ENCODE measurements at places on chromosomes 12 and 14.
A peak's percentile ranks its signal among the peaks of the same experiment; 100 is the strongest.

GRCh38 chr12:18923721-18924120 is 185.8 kb downstream of the CAPZA3 start:
- no peak for DNase-seq

DNA sequence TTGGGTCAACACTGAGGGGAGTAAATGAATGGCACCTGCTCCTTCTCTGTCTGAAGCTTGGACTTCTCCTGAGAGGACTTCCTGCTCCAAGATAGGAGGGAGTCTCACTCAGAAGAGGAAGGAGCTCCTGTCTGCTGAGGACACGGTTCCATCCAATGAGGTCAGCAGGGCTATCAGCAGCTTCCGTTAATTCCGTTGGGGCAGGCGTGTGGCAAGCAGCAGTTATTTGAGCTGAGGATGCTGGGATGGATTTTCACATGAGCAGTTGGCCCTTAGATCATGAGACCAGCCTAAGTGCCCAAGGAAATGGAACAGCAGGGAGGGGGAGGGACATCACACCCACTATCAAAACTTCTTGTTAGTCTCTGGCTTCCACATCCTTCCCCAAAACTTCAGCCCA is 159.0 kb upstream of the PZP start:
- no peak for DNase-seq

DNA sequence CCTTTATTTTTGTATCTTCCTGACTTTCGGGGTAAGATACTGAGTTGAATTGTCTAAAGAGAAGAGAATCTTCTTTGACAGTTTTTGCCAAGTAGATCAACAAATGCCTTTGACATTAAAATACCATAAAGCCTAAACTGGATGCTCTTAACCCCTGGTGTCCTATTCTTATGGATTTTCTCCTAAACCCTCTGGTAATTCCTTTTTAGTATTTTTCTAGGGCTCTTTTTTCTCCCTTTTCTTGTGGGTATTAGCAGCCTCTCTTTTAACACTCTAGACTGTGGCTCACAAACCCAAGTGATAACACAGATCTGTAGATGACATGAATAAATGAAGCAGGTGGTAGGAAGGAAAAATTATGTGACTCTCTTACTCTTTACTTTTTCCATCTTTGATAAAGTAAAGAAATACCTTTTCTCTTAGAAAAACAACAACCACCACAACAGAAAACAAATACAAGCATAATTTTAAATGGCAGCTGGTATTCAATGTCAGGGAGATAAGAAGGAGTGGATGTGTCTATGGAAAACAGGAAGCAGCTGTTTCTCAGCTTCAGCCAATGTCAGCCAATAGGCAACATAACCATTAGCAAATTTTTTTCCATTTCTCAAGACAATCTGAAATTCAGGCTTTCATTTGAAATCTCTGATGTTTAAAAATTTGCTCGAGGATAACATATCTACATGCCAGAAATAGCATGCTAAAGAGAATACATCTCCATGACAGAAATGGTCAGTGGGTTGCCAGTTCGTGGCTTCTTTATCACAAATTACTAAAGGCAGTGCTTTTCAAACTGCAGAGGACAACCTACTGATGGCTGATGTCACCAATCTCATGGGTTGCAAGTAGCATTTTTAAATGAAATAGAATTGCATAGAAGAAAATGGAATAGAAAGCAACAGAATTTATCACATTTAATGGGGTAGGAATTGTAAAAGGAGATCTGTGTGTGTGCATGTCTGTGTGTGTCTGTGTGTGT is 123.1 kb upstream of the KRR1 start:
- no peak for DNase-seq

- DNase-seq: no peak
Measured at GRCh38 chr14:94921882-94922585, 152.1 kb upstream of the GSC start.

DNA sequence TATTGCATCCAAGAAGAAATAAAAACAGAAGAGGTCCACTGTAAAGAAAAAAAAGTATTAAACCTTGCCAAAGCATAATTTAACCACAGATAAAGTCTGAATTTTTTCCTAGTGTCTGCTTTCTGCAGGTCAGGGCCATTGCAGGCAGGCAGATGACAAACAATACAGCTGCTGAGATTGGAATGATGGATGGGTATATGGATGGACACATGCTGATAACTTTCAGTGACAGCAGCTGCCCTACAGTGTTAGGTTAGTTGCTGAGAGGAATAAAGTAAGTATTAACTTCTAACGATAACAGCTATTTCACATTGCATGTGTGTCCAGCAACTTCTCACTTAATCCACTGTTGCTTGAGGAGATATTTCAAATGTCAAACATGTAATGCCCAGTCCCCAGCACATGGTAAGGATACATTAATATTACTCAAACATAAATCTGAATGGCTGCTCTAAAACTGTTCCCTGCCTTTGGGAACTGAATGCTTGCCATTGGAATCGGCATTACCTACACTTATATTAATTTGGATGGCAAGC is 515.3 kb downstream of the RMST start:
- DNase-seq: no peak

- DNase-seq: no peak
Measured at GRCh38 chr12:100493396-100494012, 19.8 kb downstream of the NR1H4 start.

GRCh38 chr14:77965050-77965449 is 165.1 kb downstream of the ADCK1 start:
- DNase-seq: no peak

- DNase-seq: no peak
Measured at GRCh38 chr14:74474376-74474775, 18.7 kb downstream of the NPC2 start.

DNA sequence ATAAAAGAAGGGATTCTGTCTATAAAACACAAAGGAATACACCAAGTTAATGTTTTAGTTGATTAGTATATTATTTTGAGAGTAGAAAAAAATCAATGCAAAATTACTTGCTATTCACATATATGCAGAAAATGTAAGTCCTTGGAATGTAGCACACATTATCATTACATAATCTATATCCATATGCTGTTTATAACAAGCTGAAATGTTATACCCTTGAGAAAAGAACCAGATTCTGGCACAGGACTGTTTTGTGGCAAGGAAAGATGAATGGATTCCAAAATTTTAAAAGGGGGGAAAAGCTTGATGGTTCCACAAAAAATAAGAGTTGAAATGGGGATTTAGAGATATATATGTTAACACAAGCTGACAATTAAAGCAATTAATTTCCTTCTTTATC is 153.6 kb downstream of the MSRB3 start:
- no peak for DNase-seq

DNA sequence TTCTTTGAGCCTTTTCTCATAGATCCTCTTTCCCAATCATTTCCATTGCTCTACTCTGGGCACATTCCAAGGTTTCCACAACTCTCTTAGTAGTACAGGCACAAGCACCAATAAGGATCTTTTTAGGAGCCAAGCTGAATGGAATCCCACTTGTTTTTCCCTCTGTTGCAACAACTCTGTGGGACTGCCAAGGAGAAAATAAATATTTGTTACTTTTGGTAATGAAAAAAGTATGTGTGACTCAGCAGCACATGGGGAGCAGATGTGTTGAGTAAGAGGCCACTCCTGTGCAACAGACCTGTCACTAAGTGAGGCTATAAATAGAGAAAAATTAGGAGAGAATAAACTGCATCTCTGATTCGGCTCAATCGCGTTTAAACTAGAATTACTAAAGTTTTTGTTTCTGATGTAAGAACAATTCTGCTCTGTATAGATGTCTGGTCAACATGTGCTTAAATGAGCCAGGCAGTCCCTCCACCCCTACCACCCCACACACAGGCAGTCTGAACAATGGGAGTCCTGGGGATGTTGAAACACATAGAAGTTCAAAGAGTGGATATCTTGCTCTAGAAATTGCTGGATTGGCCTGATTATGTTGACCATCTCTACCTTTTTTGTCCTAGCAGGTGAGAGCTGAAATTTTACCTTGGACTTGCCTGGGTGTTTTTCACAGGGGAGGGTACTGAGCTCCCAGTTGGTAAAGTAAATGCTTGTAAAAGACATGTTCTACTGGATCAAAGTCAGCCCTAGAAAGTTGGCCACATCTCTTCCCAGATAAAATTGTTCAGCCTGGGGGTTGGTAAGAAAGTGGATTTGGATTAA is 244.3 kb upstream of the NOVA1 start:
- no peak for DNase-seq

DNA sequence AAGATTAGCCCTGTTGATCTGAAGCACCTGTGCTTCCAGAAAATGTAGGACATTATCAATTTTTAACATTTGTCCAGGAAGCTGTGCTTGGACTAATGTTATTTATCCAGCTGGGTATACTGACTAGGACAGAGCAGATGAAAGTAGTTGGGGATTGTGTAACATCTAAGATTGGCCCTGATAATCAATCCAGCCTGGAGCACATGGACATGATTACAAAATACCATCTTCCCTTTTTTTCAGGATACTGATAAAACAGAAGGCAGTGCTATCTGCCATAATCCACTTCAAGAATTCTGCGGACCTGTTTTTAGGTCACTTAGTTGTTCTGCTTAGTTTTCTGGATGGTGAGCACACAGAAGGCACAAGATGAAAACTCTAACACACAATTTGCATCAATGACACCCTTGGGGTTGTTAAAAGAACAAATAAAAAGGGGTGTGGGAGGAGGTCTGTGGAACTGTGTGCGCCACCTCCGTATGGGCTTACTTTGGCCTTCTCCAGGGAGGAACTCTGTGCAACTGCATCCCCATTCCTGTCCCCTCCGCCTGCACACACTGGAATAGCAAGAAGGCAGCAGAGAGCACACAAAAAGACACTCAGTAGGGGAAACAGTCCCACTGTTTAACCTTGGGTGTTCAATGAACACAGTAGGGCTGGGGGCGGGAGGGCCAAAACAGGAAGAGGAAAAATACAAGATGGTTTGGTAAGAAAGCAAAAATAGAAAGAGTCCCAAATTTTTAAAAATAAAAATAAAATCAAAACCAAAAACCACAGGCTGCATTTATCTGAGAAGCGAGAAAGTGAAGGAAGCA is 31.1 kb upstream of the DUSP6 start:
- no peak for DNase-seq

DNA sequence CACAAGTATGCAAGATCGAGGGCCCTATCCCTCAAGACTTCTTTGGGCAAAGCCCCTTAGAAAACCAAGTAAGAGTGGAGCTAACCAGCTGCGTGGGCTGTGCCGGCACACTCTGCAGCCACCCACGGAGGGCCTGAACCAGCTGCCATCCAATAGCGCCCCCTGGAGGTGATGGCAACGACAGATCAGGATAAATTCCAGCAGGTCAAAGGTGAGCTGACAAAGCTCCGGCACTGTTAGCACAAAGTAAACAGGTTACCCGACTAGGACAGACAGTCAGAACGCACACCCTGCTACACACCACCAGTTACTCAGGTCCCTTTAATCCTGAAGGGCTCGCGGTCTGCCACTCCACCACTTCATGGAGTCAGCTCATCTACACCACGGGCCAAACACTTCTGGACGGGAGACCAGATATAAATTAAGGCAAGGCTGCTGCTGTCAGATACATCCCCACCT is 4.9 kb downstream of the ZBTB39 start:
- peak; percentile 85 for DNase-seq

- DNase-seq: no peak
Measured at GRCh38 chr12:123546281-123546680, 12.8 kb upstream of the RILPL1 start.

DNA sequence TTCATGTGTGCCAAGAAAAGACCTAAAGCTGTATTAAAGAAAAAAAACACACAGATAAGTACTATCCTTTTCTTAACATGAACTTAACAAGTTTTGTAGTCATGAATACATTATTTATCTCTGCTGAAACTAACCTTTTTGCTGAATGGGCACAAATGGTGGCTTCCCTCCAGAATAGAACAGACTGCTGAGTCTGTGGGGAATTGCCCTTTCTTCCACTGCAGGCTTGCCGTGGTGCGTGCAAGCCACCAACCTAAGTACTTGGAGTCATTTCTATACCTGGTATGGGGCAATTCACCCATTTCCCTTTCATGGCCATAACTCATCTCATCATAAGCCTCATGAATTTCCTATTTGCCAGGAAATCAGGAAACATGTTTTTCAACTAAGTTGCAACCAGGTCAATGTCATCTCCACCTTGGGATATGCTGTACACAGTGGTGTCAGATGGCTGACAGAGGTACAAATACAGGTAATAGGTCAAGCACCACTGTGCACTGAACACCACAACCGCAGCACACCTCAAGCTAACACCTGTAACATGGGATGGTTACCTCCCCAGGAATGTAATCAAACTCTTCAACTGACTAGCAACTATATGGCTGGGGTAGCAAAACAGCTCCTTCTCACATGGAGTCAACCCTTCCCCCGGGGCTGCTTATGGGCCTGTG is 49.9 kb downstream of the CATSPERB start:
- no peak for DNase-seq

GRCh38 chr12:14367040-14367661 is 1.7 kb downstream of the ATF7IP start:
- DNase-seq: no peak

DNA sequence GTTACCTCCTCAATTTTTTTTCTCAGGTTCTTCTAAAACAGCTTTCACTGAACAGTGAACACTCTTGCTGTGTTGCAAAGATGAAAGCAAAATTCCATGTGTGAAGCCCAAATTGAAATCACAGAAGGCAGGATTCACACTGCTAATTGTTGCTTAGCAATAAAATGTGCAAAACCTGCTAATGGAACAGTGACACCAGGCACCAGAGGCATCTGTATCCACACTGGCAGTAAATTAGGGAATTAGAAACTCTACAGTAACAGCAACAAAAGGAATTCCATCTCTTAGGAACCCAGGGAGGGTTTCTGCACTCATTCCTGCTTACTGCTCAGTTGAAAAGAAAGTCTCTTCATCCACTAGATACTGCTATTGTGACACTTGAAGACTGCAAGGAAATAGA is 202.3 kb downstream of the GXYLT1 start:
- no peak for DNase-seq

DNA sequence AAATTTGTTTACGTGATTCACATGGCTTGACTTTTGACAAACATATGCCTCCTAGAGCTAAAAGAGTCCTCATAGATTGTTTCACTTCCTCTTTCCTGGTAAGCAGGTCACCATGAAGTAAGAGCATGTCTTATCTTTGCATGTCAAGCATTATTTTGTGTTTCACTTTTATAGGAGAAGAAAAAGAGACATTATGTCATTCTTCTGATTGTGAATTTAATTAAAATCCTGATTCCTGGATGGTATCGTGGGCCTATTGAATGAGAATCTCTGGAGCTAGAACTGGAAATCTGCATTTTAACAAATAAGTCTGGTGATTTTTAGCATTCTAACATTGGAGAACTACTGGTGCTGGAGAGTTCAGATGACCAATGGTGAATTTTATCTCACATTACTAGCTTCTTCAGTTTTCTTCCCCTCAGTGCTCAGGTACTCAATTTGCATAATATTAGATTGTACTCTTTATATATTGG is 218.6 kb upstream of the ATP2B1 start:
- DNase-seq: no peak

- DNase-seq: no peak
Measured at GRCh38 chr12:96786791-96787190, 120.3 kb upstream of the NEDD1 start.

Measured in K562 (cell line).